Heart right ventricle (tissue), 16 donors: ENCODE measurements at places on chromosomes 6 and 20. TPM values are rescaled to one million over a fixed set of nuclear protein-coding genes. Genes with fewer than 3 reads are reported as not detected.

DNA sequence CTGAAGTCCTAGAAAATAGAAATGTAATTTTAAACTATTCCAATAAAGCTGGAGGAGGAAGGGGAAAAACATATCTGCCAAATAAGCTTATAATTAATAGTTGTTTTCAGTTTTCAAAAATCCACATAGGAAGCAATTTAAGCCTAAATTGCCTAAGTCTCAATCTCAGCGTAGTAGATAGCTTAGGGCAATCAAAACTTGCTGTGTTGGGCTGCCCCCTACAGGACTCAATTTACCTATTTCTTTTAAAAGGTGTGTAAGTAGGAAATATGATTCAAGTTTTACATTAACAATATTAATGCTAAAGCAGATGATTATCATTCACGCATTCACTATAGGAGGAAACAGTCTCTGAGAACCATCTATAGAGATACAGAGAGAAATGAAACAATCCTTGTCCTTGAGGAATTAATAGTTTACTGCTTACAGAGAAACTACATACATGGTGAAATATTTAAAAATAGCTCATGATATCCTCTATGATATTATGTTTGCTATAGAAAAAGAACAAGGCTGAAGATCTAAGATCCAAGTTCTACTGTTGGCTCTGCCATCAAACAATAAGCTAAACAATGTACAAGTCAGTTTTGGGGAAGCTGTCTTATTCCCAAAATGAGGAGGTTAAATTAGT is 102.1 kb downstream of the ATG5 start:
- H3K4me1 ChIP-seq: no peaks in the 10 kb centered on the region
- H3K36me3 ChIP-seq: no peaks in the 10 kb centered on the region
- no peaks in the 10 kb centered on the region for H3K27me3 ChIP-seq
- H3K4me3 ChIP-seq: no peak overlapping the region
- no peak for DNase-seq

GRCh38 chr6:117568247-117568646 is 34.1 kb downstream of the GOPC start:
- H3K36me3 ChIP-seq: no peaks in the 10 kb centered on the region
- no peak for DNase-seq
- H3K27me3 ChIP-seq: no peaks in the 10 kb centered on the region
- no peak overlapping the region for H3K27ac ChIP-seq
- H3K4me1 ChIP-seq: no peaks in the 10 kb centered on the region
- H3K4me3 ChIP-seq: no peak overlapping the region

DNA sequence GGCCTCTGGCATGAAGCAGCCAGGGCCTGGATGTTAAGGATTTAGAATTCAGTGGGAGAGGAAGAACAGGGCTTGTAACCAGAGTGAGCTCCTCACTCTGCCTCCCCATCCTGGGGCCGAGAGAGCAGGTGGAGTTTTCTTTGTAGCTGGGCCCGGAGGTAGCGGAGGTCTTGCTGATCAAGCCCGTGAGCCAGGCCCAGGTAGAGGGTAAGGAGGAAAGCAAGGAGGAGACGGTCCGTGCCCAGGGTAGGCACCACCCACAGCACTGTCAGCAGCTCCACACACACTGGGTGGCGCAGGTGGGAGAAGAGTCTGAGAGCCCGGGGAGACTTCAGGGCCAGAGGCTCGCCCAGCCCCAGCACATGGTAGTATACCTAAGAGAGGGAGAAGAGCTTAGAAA is 2.1 kb upstream of the PPP1R18 start:
- H3K4me3 ChIP-seq: peak overlapping the region; percentile 90
- H3K4me1 ChIP-seq: peaks cover 63% of the 10 kb centered on the region
- no peaks in the 10 kb centered on the region for H3K36me3 ChIP-seq
- H3K27me3 ChIP-seq: no peaks in the 10 kb centered on the region

DNA sequence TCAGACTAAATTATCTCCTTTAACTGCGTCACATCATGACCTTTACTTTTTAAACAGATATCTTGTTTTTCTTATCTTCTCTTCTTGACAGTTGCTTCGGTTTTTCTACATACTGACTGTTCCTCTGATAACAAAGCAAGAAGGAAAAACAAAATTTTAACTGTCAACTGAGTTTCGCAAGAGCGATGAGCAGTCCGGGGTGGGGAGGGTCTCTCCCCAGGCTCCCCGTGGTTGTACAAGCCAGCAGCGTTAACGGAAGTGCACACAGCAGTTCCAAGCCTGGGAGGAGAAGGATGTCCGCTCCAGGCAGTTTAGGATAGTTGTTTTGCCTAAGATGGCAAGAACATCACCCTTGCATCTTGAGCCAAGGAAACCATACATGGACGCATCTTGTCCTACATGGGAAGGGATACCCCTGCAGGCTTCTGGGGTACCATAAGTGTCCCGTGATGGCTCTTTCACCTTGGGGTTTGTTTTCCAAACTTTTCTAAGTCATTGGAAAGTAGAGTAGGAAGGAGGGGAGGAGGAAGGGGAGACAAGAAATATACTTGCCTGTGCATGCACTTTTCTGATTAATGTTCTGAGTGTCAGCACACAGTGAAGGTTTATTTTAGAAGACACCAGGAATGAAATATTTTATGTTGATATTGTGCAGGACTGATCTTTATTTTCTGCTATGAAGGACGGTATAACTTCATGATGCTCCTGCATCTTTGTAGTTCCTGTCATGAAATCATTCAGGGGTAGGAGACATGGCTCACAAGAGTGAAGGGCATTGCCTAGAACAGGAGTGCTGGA is 20.8 kb downstream of the SLC24A3 start:
- no peak overlapping the region for H3K4me3 ChIP-seq
- no peaks in the 10 kb centered on the region for H3K36me3 ChIP-seq
- peaks cover 10% of the 10 kb centered on the region for H3K27me3 ChIP-seq
- no peaks in the 10 kb centered on the region for H3K4me1 ChIP-seq
- no peak for DNase-seq

DNA sequence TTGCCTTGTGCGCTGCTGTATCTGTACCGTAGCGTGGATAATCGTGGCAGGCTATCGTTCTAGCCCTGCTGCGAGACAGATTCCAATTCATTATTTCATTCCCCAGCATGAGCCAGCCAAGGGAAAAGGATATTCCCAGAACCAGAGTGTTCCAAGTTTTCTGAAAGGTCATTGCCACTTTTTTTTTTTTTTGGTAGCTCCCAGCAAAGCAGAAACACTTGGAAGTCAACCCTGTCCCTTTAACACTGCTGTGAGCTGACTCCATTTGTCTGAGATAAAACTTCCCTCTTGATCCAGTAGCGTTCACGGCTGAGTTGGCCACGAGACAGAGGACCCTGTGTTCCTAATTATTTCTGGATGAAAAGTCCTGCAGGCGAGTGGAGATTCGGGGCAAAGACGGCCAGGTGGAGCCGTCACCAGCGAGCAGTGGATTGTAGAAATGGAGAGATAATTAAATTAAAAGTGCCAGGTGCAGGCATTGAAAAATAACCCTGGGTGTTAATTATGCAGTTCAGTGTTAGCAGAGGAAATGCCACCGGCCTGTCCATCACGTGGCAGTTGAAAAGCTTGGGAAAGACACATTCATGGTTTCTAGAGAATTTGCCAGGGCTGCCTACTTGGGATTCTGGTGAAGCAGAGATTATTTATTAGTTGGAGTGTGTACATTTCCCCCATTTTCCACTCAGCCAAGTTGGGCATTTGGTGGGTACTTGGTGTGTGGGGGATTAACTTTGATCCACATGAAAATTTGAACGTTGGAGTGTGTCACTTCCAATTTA is 164.2 kb downstream of the SLC24A3 start:
- peak overlapping the region; percentile 14 for H3K27ac ChIP-seq
- peak overlapping the region; percentile 29 for H3K4me3 ChIP-seq

DNA sequence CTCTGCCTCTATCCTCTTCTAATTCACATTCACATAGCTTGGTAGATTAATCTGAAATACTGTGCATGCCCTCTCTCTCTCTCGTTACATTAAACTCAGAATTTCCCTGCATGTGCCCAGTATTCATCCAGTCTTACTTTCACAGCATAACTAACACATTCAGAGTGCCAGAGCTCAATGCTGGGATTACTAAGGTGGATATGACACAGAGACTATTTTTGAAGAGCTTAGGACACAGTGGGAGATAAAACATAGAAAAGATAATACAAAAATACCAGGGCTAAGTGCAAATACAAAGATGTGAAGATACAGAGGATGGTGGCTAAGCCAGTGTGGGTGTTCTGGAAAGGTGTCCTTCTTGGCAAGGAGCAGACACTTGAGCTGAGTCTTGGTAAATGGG is 6.3 kb downstream of the SYNE1 start:
- H3K4me3 ChIP-seq: no peak overlapping the region
- no peaks in the 10 kb centered on the region for H3K36me3 ChIP-seq
- H3K4me1 ChIP-seq: peaks cover 7% of the 10 kb centered on the region

GRCh38 chr20:35120012-35120701 is 27.0 kb downstream of the EDEM2 start:
- peaks cover 100% of the 10 kb centered on the region for H3K36me3 ChIP-seq
- no peak overlapping the region for H3K4me3 ChIP-seq
- no peak for DNase-seq
- H3K4me1 ChIP-seq: peaks cover 40% of the 10 kb centered on the region
- peak overlapping the region; percentile 74 for H3K27ac ChIP-seq

GRCh38 chr6:144347933-144348332 is 62.8 kb downstream of the UTRN start:
- H3K4me1 ChIP-seq: peaks cover 72% of the 10 kb centered on the region
- no peak for DNase-seq
- no peaks in the 10 kb centered on the region for H3K27me3 ChIP-seq
- H3K36me3 ChIP-seq: no peaks in the 10 kb centered on the region

DNA sequence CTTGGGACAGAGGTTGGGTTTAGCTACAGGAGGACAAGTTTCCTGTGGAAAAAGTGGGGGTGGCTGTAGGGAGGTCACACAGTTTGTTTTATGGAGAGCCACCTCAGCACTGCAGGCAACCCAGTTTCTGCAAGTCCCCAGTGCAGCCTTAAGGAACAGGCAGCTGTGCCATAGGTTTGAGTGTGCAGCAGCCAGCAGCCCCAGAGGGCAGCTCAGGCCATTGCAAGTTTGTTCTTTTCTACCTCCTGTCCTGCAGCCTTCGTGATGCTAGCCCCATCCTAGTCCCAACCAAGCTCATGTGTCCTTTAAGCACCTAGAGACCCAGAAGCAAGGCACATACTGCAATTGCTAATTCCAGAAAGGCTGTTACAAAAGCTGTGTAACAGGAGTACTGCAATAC is 58.8 kb downstream of the ZBTB9 start:
- H3K27ac ChIP-seq: no peak overlapping the region
- no peaks in the 10 kb centered on the region for H3K36me3 ChIP-seq
- H3K4me1 ChIP-seq: peaks cover 13% of the 10 kb centered on the region
- no peak overlapping the region for H3K4me3 ChIP-seq

GRCh38 chr20:25315418-25316210 is 67.7 kb downstream of the PYGB start:
- H3K36me3 ChIP-seq: no peaks in the 10 kb centered on the region
- H3K4me1 ChIP-seq: peaks cover 33% of the 10 kb centered on the region
- H3K27me3 ChIP-seq: no peaks in the 10 kb centered on the region
- no peak overlapping the region for H3K4me3 ChIP-seq
- DNase-seq: no peak

LGSN gene
- not detected for total RNA-seq

- no peaks in the 10 kb centered on the region for H3K36me3 ChIP-seq
- H3K27me3 ChIP-seq: no peaks in the 10 kb centered on the region
- DNase-seq: peak; percentile 41
- H3K4me3 ChIP-seq: no peak overlapping the region
Observed at GRCh38 chr6:127737009-127737486, 160.1 kb downstream of the C6orf58 start.

DNA sequence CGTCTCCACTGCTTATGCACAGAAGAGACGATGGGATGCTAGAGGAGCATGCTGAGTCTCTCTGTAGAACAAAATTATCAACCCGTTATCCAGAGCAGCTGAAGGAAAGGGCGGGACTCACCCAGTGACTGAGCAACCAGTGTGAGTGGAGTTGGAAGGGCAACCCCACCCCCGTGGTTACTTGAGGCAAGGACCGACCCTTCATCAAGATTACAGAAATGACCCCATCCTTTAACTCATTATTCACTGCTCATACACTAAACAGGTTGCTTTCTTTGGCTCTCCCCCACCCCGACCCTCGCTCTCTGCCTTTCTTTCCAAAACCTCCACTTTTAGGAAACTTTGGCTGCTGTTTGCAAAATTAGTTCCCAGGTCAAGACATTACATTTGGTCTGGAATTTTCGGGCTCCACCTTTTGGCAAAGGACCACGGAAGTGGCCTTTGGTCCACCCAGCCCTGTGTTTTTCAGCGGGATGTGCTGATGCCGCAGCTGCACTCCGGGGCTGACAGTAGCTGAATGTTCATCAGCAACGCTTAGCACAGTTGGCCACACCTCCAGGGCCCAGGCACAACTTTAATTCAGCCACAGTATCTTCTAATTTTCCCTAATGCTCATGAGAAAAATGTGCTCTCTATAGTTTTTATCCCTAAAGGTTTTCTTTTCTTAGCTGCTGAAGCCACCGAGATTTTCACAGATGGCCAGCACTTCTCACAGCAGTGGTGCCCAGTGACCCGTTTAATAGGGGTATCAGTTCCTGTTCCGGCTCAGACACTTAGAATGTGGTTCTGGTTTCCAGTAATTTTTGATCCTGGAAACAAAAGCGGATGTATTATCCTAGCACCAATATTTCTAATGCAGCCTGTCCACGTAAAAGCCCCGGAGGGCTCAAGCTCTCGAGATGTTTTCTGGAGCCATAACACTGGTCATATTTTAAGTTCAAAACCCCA is 103.6 kb upstream of the NXT1 start:
- no peaks in the 10 kb centered on the region for H3K36me3 ChIP-seq
- H3K27ac ChIP-seq: peak overlapping the region; percentile 76
- peaks cover 31% of the 10 kb centered on the region for H3K4me1 ChIP-seq

- H3K27me3 ChIP-seq: no peaks in the 10 kb centered on the region
- DNase-seq: no peak
- no peak overlapping the region for H3K27ac ChIP-seq
- no peaks in the 10 kb centered on the region for H3K4me1 ChIP-seq
Observed at GRCh38 chr6:56440551-56440981, 193.2 kb upstream of the COL21A1 start.

DNA sequence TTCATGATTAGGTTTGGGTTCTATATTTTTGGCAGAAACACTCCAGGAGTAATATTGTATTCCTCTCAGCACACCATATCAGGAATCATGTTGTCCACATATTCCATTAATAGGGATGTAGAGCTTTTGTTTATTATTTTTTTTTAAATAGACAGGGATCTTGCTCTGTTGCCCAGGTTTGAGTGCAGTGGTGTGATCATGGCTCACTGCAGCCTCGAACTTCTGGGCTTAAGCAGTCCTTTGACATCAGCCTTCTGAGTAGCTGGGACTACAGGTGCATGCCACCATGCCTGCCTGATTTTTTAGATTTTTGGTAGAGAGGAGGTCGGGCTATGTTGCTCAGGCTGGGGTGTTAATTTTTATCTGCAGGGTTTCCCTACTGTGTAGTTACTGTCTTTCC is 12.0 kb downstream of the SCAF8 start:
- H3K4me1 ChIP-seq: peaks cover 29% of the 10 kb centered on the region
- H3K27ac ChIP-seq: no peak overlapping the region
- H3K4me3 ChIP-seq: no peak overlapping the region
- no peak for DNase-seq
- H3K27me3 ChIP-seq: no peaks in the 10 kb centered on the region

GTSF1L gene
- total RNA-seq: not detected

JPH2 gene
- total RNA-seq: 167 TPM

MAS1 gene
- 0.02 TPM for total RNA-seq

GLYATL3 gene
- not detected for total RNA-seq

PLAGL1 gene
- total RNA-seq: 14.8 TPM
